ENCODE measurements at places on chromosomes 16 and 17.

- DNase-seq = peak; percentile 82
These were observed 66.9 kb upstream of the RCVRN start for GRCh38 chr17:9971991-9972390.

GRCh38 chr17:20098314-20098713 is 89.2 kb downstream of the SPECC1 start:
- no peak for DNase-seq

GRCh38 chr16:30527635-30528178 is 1.3 kb upstream of the ZNF768 start:
- DNase-seq = no peak

DNA sequence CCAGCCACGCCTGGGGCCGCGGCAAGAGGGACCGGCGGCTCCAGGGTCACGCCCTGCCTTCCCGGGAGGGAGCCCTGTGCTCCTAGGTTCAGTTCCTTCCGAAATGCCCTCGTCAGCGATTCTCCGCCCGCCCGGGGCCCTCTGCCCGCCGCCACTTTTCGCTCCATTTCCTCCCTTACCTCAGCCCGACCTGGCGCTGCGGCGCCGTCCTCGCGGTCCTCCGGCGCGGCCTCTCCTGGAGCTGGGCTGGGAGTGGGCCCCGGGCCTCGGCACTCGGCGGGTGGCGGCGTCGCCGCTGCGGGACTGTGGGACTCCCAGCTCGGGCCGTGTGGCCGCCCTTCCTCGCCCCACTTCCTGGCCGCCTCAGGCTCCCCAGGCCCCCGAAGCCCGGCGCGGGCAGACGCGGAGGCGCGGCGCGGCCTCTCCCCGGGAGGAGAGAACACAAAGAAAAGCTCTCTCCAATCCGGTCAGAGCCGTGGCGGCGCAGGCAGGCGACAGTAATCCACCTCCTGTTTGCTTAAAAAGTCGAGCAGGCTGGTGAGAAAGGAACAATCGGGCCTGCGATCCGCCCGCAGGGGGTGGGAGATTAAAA is 1.6 kb downstream of the BAHCC1 start:
- no peak for DNase-seq

DNA sequence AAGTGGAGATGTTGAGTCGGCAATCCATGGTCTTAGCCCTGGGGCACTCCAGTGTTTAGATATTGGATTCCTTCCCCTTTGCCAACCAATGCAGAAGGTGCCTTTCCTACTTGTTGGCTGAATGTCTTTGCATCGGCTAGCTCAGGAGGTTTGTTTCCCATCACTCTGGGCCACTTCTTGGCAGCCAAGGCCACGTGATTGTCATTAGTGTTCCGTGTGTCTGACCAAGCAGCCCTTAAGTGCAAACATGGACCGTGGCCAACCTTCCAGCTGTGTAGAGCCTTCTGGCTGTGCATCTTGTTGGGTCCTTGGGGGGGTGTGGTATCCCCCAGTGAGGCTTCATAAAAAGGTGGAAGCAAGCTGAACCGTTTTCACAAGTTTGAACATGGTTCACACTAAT is 66.0 kb downstream of the GNAO1 start:
- peak; percentile 46 for DNase-seq

DNA sequence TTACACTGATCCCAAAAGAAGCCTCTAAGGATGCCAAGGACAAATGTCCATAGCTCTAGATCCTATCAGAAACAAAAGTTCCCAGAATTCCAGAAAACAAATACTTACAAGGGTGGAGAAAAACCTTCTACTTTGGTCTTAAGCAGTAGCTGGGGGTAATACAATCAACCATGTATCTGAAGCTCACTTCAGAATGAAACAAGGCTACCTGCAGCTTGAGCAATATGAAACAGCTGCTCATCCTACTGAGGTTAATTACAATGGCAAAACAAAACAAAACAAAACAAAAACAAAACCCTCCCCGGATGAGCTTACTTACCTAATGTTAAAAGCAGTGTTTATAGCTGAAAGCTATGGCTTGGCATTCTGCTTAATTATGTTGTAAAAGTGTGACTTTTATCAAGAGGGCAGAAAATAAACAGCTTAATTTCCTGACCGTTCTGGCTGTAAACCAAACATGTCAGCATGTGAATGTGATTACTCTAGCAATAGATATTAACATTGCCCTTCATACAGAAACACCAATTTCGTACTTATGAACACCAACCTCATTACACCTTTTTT is 10.5 kb downstream of the PDZD9 start:
- DNase-seq = no peak

DNA sequence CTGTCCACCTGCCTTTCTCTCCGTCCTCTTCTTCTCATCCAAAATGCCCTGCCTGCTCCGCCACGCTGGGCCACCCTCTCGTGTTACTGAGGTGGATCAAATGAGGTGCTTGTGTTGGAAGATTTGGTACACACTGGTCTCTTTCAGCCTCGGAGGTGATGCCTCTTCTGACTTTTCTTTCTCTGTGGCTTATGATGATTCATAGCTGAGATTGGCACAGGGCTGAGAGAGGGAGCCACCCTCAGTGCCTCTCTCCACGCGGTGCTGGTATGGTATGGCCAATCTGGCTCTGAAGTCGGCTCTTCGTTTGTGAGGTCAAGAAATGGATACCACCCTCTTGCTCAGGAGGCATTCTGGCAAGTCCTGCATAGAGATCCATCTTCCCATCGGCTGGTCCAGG is 82.4 kb downstream of the PLCG2 start:
- DNase-seq = peak; percentile 38

- DNase-seq = peak; percentile 68
These were observed 454 bp downstream of the CCDC40 start for GRCh38 chr17:80036715-80037477.

GRCh38 chr17:58517378-58517927 is 3.0 kb upstream of the MTMR4 start:
- DNase-seq = no peak

- DNase-seq = peak; percentile 75
These were observed 1.5 kb upstream of the SREBF1 start for GRCh38 chr17:17837966-17838962.

DNA sequence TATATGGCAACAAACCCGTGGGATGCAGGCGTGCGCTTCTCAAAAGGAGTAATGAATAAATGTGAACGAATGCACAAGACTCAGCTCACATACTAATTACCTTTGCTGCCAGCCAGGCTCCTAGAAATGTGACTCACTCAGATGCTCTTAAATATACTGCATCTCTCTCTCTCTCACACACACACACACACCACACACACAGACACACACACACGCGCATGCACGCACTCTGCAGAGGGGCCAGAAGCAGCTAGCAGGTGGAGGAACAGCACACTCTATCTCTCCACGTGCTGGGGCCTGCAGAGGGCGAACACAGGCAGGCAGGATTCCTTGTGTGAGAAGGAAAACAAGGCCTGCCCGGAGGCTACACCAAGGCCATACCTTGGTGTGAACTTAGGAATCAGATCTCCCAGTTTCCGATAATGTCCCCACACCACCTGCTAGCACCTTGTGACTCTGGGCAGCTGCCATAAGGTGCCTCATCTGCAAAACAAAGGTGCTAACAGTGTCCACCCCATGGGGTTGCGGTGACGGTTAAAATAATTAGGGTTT is 5.3 kb downstream of the GPRC5B start:
- DNase-seq = no peak

DNA sequence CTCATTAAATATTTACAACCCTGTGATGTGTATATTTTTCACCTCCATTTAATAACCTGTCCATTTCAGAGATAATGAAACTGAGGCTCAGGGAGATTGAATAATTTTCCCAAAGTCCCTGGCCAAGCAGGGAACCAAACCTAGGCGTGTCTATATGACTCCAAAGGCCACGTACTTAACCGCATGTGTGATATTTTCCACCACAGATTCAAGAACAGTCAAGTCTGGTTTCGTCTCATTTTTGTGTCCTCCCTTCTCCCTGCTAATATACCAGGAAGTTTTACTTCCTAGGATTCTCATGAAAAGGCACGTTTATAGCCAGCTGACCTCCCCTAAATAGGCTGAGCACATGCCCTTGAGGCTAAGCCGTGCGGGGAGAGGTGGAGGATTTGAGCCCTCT is 15.3 kb downstream of the WFIKKN2 start:
- DNase-seq = no peak

DNA sequence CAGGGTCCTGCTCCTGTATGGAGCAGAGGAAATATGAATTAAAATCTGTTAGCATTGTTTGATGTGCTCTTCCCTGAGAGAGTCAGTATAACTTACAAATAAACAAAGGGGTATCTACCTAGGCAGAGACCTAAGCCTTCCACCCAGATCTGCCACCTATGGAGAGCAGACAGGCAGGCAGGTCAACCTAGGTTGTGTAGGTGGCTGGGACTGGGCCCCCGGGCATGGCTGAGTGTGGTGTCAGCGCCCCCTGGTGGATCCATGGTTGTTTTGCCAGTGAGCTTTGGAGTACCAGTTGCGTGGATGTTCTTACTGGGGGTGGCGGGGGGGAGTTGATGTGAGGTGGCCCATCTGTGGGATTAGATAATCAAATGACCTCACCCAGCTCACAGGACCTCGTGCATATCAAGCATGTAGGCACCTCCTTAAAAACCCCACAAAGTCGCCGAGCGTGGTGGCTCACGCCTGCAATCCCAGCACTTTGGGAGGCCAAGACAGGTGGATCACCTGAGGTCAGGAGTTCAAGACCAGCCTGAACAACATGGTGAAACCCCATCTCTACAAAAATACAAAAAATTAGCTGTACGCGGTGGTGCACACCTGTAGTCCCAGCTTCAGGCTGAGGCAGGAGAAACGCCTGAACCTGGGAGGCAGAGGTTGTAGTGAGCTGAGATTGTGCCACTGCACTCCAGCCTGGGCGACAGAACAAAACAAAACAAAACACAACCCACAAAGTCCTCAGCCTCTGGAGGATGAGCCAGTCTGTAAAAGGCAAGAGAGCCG is 17.6 kb downstream of the DUS2 start:
- peak; percentile 82 for DNase-seq

- DNase-seq = peak; percentile 43
These were observed 35.5 kb downstream of the KSR1 start for GRCh38 chr17:27491713-27492190.

DNA sequence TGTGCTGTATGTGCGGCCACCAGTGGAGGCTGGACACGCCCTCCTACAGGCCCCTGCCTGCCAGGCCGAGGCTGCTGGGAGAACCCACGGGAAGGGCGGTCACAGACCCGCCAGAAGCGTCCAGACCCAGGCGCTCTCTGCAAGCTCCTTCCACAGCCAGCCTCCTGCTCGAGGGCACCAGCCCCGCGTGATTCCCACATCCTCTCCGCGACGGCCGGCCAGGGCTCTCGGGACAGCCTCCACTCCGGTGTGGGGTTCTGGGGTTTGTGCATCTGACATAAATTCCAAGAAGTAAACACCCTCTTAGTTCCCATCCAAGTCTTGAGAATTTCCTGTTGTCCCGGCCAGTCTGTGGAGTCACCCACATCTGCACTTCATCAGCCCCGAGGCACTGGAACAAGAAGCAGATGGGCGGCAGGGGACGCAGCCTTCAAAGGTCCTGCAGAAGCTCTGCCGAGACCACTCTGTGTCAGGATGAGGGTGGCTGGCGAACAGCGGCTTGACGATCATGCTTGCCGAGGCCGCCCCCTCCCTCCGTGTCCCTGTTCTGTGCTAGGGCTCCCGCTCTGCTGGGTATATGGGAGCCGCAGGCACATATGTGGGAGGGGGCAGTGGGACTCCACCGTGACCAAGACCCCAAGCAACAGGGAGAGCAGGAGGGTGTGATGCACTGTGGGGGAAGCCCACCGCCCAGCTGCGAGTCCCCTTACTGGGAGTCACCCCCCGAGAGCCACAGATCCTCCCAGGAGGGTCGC is 2.4 kb upstream of the TMEM204 start:
- DNase-seq = peak; percentile 79

- no peak for DNase-seq
These were observed 262.6 kb downstream of the MAP2K6 start for GRCh38 chr17:69677130-69677529.

- no peak for DNase-seq
These were observed 12.3 kb upstream of the CCL2 start for GRCh38 chr17:34242587-34243363.

DNA sequence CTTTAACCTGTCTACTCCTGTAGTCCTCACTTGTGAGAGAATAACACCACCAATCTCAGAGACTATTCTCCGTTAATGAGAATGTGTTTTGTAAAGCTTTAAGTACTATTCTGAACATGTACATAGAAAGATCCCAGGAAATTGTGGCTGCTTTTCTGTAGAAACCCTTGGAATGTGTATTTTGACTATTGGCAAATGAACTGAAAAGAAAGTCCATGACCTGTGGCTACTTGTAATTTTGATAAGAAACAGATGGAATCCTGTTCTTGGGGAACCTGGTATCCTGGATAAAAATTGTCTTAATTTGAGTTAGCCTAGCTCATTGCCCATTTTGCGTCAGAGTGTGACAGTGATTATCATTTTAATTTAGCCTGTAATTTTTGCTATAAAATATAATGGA is 9.1 kb downstream of the CTCF start:
- DNase-seq = no peak

DNA sequence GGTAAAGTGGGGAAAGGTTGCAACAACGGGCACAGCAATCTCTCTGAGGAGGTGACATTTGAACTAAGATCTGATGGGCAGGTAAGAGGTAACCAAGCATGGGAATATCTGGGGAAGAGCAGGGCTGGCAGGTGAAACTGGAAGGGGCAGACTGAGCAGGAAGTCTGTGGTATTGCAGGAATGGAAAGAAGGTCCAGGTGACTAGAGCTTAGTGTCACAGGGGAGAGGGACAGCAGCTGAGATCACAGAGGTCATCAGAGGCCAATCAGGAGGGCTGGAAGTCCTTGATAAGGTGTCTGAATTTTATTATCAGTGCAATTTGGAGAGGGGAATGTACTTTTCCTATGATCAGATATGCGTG is 73.3 kb upstream of the DHX40 start:
- DNase-seq = no peak

Data from femur (tissue), 1 donor.